ENCODE measurements at places on chromosomes 2 and 18.

DNA sequence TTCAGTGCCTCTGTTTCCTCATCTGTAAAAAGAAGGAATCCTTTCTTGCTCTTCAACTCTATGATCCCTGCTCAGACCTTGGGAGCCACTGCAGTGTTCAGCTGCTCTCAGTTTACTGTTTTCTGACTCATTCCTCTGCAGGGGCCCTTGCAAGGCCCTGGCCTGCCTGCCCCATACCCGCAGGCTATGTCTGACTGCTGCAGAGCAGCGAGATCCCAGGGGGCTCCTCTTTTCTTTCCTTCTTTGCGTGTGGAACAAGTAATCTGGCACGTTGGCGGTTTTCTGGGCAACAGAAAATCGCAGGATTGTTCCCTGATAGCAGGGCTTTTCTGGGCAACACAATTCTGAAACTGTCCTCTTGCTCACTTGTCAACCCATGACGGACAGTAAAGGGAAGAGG lies 376.0 kb downstream of the DCC start:
- DNase-seq = no peak

- no peak for DNase-seq
Measured at GRCh38 chr2:212998626-212999359, 152.6 kb downstream of the IKZF2 start.

DNA sequence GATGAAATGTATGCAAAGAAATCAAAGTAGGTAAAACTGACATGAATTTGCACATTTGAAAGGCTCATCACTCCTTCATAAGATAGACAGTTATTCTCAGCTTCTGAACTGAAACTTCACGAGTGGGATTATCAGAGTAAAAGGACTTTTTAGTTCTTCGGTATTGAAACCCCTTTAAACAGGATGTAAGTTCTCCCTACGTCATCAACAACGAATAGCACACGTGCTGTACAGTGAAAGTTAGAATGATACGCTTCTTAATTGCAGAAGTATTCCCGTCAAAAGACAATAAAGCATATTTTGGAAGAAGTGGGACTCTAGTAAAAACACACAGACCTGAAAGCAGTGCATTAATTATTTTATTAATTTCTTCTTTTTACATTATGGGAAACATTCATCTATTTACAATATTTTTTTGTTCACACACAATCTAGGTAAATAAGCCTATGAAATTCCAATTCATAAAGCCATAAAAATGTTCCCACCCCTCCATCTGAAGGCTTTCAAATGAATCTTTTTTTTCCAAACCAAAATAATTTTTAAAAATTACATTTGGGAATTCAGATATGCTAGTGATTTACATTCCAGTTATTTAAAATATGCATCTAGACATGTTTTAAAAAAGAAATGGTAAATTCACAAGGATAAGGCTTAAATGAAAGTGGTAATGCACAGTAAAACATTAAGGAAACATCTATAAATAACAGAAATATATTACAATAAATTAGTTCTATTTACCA lies 45.9 kb downstream of the TGIF1 start:
- DNase-seq = no peak

- DNase-seq = no peak
Measured at GRCh38 chr2:96153291-96153713, 8.1 kb upstream of the DUSP2 start.

DNA sequence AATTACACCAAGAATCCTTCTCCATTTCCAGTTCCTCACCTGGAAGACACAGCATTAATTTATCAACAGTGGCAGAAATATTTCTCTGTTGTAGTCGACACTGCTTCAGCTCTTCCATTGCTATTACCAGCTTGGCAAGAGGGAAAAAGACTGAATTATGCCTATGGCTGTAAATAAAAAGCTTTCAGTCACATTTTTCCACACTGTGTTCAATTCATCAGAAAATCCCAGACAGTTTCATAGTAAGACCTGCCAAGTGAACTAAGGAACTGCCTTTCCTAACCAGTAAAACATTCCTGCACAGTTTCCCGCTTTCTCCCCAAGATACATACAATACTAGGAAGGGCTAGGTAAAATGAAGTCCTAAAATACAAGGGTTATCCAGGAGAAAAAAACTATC lies 94.7 kb downstream of the EXOC6B start:
- DNase-seq = no peak

- peak; percentile 85 for DNase-seq
Measured at GRCh38 chr2:240513549-240514287, 44.1 kb downstream of the ANKMY1 start.

GRCh38 chr18:78810706-78811105 lies 168.9 kb upstream of the SALL3 start:
- no peak for DNase-seq

- DNase-seq = no peak
Measured at GRCh38 chr18:55523001-55523400, 65.0 kb downstream of the TCF4 start.
